ENCODE measurements at places on chromosomes 2 and 18.

- peak; percentile 84 for DNase-seq
Observed at GRCh38 chr2:191012845-191013681, 908 bp downstream of the STAT1 start.

DNA sequence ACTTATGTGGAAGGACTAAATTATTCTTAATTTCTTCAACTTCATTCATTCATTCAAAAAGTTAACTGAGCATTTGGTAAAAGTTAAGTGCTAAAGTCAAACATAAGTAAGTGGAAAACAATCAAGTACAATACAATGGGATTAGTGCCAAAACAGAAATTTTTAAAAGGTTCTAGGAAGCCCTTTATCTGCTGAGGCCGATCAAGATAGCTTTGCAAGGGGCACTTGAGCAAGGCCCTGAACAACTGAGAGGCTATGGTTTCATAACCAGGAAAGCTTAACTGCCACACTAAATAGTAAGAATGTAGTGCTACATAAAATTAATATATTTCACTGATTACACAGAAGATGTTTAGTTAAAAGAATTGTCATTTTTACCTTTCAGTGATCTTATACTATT is 76.5 kb downstream of the NOL10 start:
- DNase-seq: peak; percentile 55

GRCh38 chr2:25521665-25522387 is 151.6 kb downstream of the DTNB start:
- DNase-seq: peak; percentile 79

DNA sequence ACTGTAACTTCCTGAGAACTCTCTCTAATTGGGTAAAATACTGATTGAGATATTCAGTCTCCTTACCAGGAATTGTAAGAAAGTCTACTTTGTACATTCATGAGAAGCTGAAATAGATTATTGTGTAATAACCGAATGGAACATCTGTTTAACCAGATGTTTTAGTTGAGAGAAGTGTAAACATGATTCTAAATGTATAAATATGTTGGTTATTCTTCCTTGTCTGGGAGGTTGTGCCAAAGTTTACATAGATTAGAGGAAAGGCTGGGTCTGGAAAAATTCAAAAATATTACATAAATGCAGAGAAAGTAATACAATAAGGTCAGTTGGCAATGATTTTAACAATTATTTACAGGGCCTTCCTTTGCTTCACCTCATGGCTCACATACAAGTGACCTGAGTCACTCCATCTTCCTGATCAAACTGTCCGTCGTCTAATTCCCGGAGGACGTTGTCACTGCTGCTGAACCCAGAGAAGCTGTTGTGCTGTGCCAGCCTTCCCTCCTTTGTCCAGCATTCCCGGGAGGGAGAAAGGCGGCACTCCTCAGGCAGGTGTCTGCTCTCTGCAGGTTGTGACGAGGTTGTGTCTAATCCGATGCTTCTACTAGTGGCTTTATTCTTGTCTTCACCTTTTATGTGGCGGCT is 55.9 kb downstream of the MOB4 start:
- peak; percentile 38 for DNase-seq

DNA sequence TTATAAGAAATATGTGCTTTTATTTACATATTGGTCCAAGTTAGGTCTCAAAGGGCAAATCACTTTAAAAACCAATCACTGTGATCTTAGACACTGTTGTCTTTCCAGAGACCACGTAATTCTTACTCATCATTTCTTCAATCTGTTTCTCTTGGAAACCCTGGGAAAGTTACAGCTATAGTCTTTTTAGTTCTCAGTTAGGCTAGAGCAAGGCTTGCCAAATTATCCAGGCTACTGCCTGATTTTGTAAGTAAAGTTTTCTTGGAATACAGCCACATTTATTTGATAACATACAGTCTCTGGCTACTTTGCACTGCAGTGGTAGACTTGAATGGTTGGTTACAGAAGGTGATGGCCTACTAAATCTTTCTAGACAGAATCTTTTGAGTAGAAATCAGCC is 106.0 kb downstream of the KIAA1328 start:
- DNase-seq: peak; percentile 54

DNA sequence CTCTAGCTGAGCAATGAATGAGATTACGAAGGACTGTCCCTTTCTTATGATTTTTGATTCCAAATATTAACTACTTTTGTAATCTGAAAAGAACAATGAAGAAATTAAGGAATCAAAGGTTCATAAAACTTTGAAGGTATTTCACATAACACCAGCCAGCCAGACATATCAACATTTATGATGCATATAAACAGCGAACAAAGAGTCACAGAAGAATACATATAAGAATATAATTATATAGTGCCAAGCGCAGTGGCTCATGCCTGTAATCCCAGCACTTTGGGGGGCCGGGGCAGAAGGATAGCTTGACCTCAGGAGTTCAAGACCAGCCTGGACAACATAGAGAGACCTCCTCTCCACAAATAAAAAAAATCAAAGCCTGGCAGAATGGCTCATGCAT is 34.1 kb downstream of the PIAS2 start:
- no peak for DNase-seq

DNA sequence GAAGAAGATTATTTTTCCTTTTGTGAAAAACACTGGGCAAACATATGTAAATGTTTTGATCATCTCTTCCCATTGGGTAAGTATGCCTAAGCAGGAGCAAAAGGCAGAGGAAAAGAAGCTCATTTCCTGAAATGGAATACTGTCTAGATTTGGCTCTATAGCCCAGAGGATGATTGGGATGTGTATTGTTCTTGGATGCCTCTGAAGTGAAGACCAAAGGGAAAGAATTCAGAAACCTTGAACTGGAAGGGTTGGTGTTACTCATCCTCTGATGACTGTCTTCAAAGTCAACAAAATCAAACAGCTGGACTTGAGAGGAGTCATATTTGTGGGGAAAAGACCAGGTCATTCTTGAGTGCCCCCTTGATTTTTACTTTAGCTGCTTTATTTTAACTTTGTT is 112.6 kb upstream of the NT5C1B start:
- DNase-seq: no peak

DNA sequence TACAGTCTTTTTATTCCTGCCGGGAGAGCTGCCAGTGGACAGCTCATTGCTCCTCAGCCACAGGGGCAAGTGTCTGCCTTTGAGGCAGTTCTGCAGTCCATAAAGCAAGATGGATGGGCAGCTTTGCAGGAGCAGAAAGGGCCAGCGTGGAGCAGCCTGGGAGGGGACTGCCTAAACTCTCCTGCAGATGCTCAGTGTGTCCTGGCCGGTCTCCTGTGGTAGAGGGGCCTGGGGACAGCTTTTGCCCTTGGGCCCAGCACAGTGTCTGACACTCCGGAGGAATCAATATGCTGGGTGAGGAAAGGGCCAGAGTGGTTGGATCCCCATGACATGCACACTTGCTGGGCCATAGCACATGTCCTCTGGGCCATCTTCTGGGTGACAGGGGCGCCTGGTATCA is 65.7 kb upstream of the DAPL1 start:
- DNase-seq: no peak

DNA sequence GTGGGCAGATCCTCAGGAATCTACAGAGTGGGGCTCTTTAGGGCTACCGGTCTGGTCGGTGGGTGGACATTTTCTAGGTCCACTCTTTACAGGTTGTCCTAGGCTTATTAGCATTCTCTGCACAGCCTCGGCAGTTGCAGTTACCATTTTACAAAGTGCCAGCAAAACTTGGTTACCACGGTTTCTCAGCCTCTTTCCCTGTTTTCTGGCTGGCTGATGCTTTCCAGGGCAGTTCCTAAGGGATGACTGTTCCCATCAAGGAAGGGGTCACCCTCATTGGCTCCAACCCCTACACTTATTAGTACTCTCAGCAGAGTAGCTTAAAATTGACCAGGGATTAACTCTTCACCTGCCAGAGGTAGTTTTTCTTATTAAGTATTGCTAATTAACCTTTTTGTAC is 2.0 kb upstream of the AQP4 start:
- no peak for DNase-seq

DNA sequence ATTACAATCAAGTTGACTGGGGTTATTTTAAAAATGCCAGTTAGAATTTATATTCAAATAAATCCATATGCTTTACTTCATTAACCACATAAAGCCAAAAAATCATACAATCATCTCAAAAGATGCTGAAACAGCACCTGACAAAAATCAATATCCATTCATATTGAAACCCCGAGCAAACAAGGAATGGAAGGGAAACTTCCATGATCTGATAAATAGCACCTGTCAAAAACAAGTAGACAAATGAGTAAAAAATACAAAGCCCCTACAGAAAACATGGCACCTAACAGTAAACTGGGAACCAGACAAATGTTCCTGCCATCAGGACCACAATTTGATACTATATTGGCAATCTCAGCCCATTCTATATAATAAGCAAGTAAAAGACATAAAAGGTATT is 227.5 kb downstream of the HDAC4 start:
- DNase-seq: no peak

DNA sequence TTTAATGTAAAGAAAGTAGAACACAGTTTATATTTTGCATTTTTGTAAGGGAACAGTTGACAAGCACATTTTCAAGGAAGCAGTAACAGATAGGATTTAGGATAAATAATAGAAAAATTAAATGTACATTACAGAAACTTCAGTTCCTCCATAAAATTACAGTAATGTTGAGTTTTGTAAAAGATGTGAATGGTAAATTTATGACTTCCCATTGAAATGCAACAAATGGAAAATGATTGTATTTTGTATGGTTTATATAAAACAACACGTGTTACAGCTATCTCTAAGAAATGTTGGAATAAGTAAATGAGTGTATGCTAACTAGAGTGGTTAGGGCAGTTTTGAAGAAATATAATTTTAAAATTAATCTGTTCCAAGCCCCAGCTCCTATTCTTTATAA is 227.3 kb downstream of the PARD3B start:
- DNase-seq: no peak

GRCh38 chr2:24438106-24438505 is 52.9 kb upstream of the NCOA1 start:
- peak; percentile 85 for DNase-seq

DNA sequence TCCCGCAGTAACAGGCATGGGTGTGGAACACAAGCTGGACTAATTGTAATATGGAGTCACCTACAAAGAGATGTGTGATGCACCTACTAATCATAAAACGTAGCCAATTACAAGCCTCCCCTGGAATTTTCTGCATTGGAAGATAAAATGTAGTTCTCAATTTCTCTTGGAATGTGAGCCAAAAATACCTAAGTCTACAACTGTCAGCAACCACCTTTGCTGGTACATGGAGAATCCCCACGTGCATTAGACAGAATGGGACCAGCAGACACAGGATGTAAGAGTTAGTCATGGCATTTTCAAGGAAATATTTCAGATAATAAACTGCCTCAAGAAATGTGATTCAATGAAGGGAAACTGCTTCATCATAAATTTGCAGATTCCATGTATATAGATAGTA is 85.6 kb upstream of the DCC start:
- no peak for DNase-seq

DNA sequence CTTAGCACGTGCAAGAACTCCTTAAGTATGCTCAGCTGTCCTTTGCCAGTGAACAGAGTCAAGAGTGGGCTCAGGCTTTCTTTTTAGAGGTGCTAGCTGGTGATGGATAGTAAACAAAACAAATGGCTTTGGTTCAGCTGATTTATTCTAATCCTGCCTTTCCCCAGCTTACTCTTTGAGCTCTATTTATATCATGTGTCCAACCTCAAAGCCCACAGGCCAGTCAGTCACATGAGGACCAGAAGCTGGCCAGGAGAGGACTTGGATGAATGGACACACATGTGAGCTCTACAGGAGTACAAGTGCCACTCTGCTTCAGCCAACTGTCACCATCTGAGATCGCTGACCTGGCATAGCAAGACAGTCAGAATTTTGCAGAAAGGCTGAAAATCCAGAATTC is 59.4 kb downstream of the STK39 start:
- DNase-seq: no peak

DNA sequence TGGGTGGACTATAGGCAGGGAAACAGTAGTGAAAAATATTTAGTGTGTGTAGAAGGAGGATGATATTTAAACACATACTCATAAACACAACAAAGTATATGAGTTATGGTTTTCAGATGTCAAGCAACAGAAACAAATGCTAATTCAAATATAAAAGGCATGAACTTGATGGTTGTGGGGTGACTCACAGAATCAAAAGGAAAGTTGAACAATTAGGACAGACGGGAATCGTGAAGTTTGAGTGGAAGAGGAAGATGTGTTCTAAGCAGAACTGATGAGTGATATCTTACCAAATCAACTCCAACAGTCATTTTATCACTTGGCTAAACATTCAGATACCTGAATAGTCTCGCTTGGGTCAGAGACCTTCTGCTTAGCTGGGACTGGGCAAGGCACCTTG is 53.6 kb upstream of the ITGA6 start:
- no peak for DNase-seq

GRCh38 chr2:234411793-234412192 is 85.1 kb downstream of the ARL4C start:
- DNase-seq: no peak
